Upper lobe of left lung (tissue), 6 donors: ENCODE measurements at places on chromosomes 16 and 17. TPM values are rescaled to one million over a fixed set of nuclear protein-coding genes. Genes with fewer than 3 reads are reported as not detected.

- no peak for DNase-seq
Measured at GRCh38 chr16:30787613-30788378, 791 bp upstream of the ZNF629 start.

DNA sequence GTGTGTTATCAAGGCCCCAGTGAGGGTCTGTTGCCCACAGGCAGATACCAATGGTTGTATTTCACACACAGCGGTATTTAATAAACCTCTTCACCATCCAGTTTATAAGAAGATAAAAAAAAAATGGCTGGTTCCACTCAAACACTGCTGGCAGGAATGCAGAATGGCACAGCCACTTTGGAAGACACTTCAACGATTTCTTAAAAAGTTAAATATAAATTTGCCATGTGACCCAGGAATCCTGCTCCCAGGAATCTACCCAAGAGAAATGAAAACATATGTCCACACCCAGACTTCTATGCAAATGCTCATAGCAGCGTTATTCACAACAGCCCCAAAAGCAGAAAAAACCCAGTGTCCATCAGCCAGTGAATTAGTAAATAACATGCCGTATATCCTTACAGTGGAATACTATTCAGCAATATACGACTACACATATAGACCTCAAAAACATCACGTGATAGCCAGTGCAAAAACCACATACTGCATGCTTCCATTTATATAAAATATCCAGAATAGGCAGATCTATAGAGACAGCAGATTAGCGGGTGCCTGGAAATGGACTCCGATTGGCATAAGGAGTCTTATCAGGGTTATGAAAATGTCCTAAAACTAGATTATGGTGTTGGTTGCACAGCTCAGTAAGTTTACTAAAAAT, 38.7 kb downstream of the XYLT1 start:
- DNase-seq = no peak

- DNase-seq = no peak
Measured at GRCh38 chr16:89047331-89048089, 46.1 kb upstream of the ACSF3 start.

DNA sequence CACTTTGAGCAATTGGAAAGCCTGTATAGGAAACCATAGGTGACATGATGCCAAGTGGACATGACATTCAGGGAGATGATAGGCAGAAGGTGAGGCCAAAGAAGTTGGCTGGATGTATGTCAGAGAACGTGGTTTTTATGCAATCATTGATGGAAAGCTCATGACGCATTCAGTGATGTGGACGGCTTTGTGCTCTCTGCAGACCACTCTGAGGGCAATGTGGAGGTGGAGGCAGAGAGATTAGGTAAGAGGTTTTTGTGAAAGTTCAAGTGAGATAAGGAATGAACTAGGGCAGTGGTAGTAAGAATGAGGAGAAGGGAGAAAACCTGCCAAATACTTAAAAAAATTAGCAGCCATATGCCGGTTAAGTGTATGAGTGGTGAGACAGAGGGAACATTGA, 99.0 kb downstream of the PRKCA start:
- DNase-seq = no peak

DNA sequence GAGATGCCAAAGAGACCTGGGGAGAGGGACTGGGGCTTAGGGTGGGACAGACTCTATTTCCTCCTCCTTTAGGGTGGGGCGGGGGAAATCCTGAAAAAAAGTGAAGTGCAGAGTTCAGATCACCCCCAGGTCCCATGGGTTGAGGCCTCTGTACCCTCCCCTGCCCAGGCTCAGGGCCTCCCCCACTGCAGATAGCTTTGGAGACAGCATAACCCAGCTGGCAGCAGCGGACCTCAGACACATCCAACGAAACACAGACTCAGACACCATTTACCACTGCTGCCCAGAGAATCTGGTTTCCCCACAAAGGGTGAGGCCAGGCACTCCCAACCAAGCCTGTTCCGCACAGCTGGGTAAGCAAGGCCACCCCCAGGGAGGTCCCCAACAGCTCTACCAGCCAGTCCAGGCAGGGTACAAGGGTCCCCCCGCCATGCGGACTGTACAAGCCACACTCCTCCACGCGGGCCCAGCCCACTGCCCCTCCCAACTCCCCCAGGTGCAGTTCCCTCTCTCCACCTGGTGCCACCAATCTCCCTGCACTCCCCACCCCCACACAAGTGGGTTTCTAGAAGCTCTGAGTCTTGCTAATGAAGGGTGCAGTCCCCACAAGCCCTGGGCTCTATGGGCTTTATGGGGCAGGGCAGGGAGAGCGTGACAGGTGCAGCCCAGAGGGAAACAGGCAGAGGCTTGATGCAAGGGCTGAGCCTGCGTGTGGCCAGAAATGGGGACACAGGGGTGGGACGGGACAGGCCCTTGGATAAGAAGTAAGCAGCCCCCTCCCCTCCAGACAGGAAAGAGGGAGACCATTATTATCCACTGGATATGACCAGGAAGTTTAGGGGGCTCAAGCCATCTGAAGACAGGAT, 8.9 kb downstream of the RHBDF2 start:
- DNase-seq = no peak

- DNase-seq = no peak
Measured at GRCh38 chr17:29195465-29196081, 15.4 kb upstream of the MYO18A start.

- no peak for DNase-seq
Measured at GRCh38 chr16:86364653-86365380, 145.5 kb upstream of the FOXF1 start.

DNA sequence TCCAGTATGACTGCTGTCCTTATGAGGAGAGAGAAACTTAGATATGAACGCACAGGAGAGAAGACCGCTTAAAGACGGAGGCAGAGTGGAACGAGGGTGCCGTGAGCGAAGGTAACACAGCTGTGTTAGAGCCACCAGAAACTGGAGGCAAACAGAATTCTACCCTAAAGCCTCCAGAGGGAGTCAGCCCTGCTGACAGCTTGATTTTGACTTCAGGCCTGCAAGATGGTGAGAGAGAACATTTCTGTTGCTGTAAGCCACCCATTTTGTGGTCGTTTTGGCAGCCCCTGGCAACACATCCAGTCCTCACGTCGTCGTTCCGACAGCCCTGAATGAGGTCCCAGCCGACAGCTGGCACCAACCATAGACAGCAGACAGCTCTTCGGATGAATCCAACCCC, 2.8 kb upstream of the SPATA2L start:
- DNase-seq = no peak

GRCh38 chr17:19728084-19728495, 11.7 kb upstream of the SLC47A2 start:
- peak; percentile 88 for DNase-seq

DNA sequence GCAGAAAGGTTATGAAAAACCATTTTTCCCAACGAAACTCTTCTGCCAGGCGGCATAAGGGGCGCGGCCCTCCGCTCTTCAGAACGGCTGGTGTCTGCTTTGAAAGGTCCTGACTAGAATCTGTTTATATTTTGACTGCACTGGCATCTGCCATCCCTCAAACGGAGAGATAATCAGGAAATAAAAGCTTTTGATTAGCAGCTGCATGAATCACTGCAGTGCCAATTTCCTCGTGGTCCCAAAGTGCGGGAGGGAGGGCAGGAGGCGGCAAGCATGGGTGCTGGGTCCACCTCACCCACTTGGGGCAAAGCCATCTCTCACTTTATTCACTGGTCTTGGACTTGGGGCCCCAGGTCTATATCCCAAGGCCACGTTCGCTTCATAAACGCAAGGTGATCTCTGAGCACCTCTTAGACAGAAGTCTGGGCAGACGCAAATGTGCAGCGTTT, 49.7 kb downstream of the TBC1D16 start:
- DNase-seq = no peak

DNA sequence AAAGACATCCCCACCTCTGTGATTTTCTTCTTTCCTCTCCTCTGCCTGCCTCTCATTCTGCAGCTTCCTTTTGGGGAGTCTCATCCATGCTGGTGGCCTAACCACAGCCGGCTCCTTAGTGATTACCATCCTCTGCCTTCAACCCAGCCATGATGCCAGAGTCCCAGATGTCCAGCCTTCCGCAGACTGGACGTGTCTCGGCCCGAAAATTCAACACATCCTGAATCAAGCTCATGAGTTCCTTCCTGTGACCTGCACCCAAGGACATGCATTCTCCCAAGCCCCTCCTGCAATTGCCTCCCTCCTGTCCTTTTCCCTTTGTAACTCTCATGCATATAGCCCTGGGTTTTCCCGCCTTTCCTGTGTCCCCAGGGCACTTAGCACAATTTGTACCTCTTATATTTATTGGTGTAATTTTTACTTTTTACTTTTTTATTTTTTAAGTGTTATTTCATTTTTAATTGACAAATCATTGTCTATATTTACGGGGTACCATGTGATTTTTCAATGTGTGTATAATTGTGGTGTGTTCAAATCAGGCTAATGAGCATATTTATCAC, 1.2 kb upstream of the SLC13A5 start:
- no peak for DNase-seq

DNA sequence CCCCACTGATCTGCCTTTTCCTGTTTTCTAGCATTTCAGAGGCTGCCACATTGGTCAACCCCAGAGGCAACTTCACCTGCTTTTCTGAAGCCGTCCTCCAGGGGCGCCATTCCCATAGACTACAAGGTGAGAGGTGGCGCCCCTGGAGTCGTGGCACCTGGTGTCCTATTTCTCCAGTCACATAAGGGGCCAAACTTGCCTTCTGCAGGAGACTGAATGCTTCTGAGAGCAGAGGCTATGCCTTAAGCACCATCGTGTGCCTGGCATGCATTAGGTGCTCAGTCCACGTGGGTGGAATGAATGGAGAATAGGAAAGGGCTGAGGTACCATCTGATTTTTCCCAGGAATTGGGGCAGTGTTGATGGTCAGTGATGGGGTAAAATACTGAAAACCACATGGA, 164.8 kb downstream of the HAPSTR1 start:
- no peak for DNase-seq

DNA sequence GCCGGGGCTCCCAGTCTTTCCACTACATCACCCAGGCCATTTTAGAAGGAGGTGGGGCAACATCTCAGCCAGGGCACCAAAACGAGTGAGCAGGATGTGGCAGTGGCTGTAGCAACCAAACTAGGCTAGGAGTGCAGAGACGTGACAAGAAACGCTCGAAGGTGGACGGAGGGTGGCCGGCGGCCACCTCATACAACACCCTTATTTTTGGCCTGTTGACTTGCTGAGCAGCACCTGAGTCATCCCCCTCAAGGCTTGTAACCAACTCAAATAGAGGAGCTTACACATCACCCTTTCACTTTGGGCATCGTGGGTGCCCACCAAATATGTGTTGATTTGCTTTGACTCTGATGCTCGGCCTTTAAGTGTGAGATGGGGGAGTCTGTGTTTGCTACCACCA, 23.7 kb upstream of the SOX9 start:
- no peak for DNase-seq

Gene NPIPB9
- total RNA-seq = 15.7 TPM

Gene ZMYND15
- total RNA-seq = 11.3 TPM

Gene APOBR
- total RNA-seq = 17.0 TPM

Gene GRAPL
- total RNA-seq = 2.3 TPM

Gene SLC13A5
- total RNA-seq = not detected

Gene TPSG1
- total RNA-seq = 4.1 TPM
